ENCODE measurements at places on chromosomes 2 and 18.
A peak's percentile ranks its signal among the peaks of the same experiment; 100 is the strongest.

GRCh38 chr2:44615950-44616518, 254.3 kb downstream of the CAMKMT start:
- no peak overlapping the region for H3K27ac ChIP-seq
- no peaks in the 10 kb centered on the region for H3K36me3 ChIP-seq
- no peak overlapping the region for H3K4me3 ChIP-seq
- no peaks in the 10 kb centered on the region for H3K27me3 ChIP-seq

GRCh38 chr2:218051903-218052302, 17.1 kb upstream of the RUFY4 start:
- no peaks in the 10 kb centered on the region for H3K4me1 ChIP-seq
- no peak overlapping the region for H3K4me3 ChIP-seq
- peaks cover 18% of the 10 kb centered on the region for H3K27me3 ChIP-seq
- peaks cover 2% of the 10 kb centered on the region for H3K36me3 ChIP-seq
- no peak overlapping the region for H3K27ac ChIP-seq

DNA sequence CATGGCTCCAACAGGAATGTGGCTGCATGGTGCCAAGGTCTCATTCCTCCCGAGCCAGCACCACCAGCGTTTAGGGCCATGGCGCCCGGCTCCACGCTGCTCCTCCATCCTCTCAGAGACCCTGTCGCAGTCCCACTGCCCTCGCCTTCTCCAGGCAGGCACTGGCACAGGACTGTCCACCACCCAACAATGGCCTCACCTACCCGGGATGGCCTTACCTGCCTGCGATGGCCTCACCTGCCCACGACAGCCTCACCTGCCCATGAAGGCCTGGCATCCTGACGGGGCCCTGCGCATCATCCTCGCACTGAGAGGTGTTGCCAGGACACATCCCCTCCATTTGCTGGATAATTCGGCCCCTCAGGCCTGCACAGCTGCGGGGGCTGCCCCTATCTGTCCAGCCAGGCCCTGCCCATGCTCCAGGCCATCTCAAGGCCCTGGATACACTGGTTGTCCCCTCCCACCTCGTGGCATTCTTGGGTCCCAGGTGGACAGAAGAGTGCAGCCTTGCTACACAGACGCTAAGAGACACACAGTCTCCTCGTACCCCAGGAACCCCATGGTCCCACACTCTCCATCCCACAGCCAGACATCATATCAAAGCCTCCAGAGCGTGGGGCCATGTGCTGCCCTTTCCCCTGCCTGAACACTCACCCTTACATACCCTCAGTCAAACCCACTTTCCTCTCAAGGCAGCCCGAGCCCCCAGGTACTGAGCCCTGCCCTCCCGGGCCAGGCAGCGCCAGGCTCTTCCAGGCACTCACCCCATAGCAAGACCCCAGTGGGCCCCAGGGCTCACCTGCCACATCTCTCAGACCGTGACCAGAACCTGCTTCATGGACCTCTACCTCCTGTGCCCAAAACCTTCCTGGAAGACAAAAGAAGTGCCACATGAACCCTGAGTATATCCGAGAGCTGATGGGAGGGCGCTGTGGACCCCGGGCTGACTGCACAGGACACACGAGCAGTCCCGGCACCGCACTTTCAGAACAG, 268.6 kb downstream of the EIPR1 start:
- H3K4me1 ChIP-seq: no peaks in the 10 kb centered on the region
- H3K4me3 ChIP-seq: no peak overlapping the region
- H3K27me3 ChIP-seq: no peaks in the 10 kb centered on the region
- H3K27ac ChIP-seq: no peak overlapping the region
- no peaks in the 10 kb centered on the region for H3K36me3 ChIP-seq
- peak; percentile 12 for DNase-seq

GRCh38 chr2:31642707-31643106, 62.0 kb upstream of the SRD5A2 start:
- H3K27me3 ChIP-seq: peaks cover 10% of the 10 kb centered on the region
- no peak for DNase-seq
- H3K4me3 ChIP-seq: no peak overlapping the region

- H3K4me3 ChIP-seq: no peak overlapping the region
- H3K27me3 ChIP-seq: no peaks in the 10 kb centered on the region
- H3K36me3 ChIP-seq: peaks cover 83% of the 10 kb centered on the region
- no peak overlapping the region for H3K27ac ChIP-seq
- H3K4me1 ChIP-seq: peaks cover 19% of the 10 kb centered on the region
- DNase-seq: no peak
Observed at GRCh38 chr2:208280933-208281332, 14.9 kb downstream of the PIKFYVE start.
